ENCODE measurements at places on chromosomes 3 and 15.

DNA sequence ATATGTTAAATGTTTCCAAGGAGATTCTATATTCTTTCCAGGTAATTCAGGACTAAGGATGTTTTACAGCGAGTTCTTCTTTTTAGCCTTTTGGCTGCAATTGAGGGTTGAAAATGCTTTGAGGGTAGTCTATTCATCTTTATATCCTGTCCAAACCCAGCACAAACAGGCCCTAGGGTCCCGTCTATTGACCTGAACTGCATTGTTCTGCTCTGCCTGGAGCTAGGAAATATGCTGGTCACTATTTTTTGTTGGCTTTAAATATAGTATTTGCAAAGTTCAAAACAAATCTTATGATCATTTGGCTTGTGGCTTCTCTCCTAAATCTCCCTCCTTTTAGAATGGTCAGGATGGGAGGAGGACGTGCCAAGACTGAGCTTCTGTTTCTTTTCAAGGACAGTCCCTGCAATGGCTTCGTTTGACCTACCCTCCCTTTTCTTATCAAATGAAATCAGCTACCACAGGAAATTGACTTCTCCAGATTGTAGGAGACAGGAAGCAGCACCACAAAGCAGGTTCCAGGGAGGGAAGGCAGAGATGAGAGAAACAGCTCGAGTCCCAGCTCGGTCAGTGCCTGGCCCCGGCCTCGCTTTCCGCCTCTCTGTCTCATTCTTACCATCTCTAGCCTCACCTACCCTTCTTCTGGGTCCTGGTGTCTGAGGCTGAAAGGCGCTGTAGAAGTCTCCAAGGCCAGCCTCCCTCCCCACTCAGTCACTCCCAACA is 27.6 kb upstream of the NRROS start:
- DNase-seq = peak; percentile 22

GRCh38 chr3:25335356-25335755 is 92.7 kb upstream of the RARB start:
- DNase-seq = no peak

- DNase-seq = no peak
Observed at GRCh38 chr15:38818157-38818790, 253.7 kb upstream of the RASGRP1 start.

GRCh38 chr3:128285967-128286321 is 132.7 kb downstream of the EEFSEC start:
- no peak for DNase-seq

All from CD4-positive, alpha-beta T cell treated with Interleukin-21 for 1 hour (primary cell).